Brain (organoid and tissue), 16 donors: ENCODE measurements at places on chromosomes 3 and 15.

GRCh38 chr3:102790747-102791325 is 356.0 kb downstream of the ZPLD1 start:
- no peak for DNase-seq

GRCh38 chr3:177230641-177231040 is 33.4 kb upstream of the TBL1XR1 start:
- DNase-seq: no peak

DNA sequence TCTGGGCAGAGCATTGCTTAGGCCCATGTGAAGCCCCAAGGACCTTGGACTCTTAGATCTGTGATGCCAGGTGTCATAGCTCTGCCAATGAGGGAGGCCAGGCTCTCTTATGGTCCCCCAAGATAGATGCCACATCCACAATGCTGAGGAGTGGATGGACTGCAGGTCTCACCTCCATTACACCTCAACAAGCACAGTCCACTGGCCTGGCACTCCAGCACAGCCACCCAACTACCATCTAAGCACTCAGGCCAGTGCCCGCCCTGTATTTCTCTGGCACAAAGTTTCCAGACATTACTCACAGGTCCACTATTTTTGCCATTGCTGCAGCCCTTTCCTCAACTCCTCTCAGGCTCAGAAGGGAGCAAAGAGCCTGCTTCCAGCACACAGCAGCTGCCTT is 613.5 kb upstream of the EPHA6 start:
- DNase-seq: no peak

DNA sequence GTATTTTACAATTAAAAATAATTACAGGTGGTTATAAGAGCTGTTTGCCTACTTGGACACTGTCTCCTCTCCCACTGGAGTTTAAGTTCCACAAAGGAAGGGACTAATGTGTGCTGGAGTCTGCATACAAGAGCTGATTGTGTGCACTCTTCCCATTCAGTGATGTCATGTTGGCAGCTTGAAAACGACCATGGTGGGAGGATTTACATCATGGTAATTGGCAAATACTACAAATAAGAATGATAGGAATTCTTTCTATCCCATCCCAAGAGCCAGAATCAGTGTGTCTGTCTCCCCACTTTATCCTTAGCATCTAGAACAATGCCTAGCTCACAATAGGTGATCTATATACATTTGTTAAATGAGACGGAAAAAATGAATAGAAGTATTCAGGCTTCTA is 14.1 kb downstream of the ITGA11 start:
- no peak for DNase-seq

- DNase-seq: no peak
Measured at GRCh38 chr3:190499122-190499521, 14.8 kb upstream of the IL1RAP start.

DNA sequence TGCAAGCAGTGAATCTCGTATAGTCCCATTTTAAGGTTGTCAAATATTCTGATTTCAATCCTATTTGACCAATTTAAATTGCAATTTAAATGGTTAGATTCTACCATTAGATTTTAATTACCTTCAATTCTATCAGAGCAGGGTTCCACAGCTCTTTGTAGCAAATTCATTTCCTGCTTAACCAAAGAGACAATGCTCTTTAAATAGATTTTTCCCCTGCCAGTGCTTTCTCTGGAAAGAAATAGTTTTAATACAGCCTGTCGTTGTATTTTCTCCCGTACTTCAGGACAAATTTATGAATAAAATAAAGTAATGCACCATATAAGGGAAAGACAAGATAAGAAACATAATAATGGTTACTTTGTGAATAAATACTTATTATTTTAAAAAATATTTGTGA is 62.8 kb downstream of the ZPLD1 start:
- peak; percentile 62 for DNase-seq

GRCh38 chr15:51706291-51706690 is 25.0 kb downstream of the SCG3 start:
- no peak for DNase-seq

GRCh38 chr3:122966045-122966444 is 61.5 kb downstream of the SEMA5B start:
- no peak for DNase-seq

GRCh38 chr3:144109944-144110343 is 138.3 kb downstream of the DIPK2A start:
- DNase-seq: no peak

- peak; percentile 26 for DNase-seq
Measured at GRCh38 chr15:28106294-28107110, 7.4 kb upstream of the OCA2 start.

- DNase-seq: no peak
Measured at GRCh38 chr3:7264196-7264526, 403.2 kb downstream of the GRM7 start.
